ENCODE measurements at places on chromosomes 7 and 10.

GRCh38 chr7:82838314-82838713 is 324.4 kb downstream of the PCLO start:
- DNase-seq: no peak

- no peak for DNase-seq
Measured at GRCh38 chr10:124802313-124802675, 675 bp downstream of the ABRAXAS2 start.

DNA sequence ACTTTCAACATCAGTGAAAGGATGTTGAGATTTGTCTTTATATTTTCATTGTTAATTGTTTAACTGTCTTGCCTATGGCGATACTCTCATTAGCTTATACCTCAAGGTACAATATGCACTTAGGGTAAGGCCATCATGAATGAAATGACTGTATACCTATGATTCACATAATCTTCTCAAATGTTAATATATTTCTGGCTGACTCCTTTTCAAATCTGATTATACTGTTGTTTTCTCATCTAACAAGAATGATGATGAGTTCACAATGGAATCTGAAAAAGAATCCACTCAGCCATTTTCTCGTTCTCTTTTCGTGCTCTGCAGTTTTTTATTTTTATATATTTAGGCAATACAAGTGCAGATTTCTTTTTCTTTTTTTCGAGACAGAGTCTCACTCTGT is 159.1 kb downstream of the ARHGAP12 start:
- no peak for DNase-seq

DNA sequence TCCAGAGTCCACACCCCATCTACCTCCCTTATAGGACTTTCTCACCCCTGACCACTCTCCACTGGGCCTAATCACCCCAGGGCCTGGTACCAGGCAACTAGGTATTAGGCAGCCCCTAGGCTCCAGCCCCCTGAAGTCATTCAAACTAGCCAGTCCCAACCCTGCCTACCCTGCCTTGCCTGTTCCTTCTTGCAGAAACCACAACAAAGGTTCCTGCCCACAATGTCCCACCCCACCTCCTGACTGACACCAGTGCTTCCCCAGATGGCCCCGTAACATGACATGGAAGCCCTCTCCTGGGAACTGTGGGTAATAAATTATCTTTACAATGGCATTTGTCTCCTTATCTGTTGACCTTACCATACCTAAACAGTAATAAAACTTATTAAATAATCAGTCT is 100.6 kb upstream of the PDE1C start:
- no peak for DNase-seq

DNA sequence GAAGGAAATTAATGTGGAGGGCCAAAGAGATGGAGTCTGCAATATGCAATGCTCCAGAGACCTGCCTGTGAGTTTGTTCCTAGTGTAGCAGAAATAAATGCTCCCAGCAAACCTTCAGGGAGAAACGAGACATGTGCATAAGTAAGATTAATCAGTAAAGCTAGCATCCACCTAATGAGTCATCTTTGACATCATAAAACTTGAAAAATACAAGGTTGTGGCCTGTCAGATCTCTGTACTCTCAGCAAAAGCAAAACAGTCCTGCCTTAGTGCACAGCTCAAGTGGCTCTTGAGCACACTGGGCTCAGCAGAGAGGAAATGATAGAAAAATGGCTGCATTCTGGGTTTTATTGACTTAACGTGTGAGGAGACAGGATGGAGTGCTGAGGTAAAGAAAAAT is 32.5 kb upstream of the ERCC6 start:
- no peak for DNase-seq

GRCh38 chr10:62528441-62528840 is 154.3 kb downstream of the ZNF365 start:
- DNase-seq: no peak

DNA sequence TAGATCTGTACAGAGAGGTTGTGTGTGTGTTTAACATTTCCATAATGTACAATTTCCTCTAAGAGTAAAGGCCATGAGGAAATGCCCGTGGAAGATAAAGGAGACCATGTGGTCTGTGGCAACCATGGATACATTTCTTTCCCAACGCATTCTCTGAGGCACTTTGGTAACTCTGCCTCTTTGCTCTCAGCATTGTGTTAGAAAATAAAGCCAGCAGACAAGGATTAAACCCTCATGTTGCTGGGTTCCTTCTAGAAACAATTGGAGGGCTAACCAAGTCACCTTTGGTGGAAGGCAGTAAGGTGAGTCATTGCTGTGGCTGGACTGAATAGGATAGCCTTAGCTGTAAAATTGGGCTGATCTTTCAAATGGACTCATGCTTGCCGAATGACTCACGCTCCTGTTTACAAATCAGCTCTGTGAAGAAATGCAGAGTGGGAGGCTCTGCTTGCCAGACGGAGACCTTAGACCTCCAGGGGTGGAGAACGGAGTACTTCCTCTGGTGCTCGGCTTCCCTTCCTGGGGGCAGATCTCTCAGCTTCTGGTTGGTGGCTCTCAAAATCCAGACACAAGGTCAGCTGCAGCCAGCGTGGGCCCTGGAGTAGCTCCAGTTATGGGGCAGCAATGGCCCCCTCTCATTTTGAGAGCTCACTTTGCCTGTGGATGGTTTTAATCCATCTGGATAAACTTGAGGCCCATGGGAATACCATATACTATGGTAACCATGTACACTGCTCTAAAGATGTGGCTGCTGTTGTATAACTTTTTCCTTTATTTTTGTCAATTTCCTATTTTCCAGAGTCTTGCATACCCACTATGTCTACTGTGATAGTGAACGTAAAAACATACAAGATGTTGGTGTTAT is 137.3 kb downstream of the TCF7L2 start:
- no peak for DNase-seq

GRCh38 chr10:17905491-17905890 is 46.2 kb upstream of the SLC39A12 start:
- no peak for DNase-seq

GRCh38 chr10:116270771-116271592 is 2.0 kb downstream of the GFRA1 start:
- DNase-seq: no peak

DNA sequence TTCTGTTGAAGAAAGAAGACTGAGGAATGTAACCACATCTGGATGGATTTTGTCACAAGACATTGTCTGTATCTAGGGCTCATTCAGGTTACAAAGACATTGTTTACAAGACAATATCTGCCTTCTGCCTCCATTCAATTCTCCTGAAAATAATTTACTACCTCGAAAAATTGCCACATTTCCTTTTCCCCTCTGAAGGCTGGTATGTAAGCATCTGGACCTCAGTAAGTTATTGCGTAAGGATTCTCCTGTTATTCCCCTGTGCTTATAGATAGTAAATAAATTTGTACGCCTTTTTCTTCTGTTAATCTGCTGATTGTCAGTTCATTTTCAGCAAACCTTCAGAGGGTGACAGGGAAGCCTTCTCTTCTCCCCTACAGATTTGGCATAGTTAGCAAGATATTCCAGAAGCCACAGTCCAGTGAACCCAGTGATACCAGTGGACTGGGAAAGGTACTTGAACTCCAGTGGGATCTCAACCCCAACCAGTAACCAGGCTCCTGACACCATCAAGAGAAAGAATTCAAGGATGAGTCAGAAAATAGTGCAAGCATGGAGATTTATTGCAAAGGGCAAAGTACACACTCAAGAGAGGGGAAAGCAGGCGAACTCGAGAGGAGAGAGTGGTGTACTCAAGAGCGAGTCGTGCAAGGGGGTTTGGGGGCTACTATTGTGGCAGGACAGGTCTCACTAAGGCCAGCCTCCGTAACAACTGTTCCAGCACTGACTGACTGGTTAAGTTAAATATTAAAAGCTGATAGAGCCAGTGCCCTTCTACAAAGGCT is 706.9 kb upstream of the GHITM start:
- no peak for DNase-seq

- DNase-seq: no peak
Measured at GRCh38 chr7:30634634-30635201, 40.0 kb downstream of the GARS1 start.

GRCh38 chr7:44403775-44404174 is 78.4 kb upstream of the CAMK2B start:
- DNase-seq: peak; percentile 5

DNA sequence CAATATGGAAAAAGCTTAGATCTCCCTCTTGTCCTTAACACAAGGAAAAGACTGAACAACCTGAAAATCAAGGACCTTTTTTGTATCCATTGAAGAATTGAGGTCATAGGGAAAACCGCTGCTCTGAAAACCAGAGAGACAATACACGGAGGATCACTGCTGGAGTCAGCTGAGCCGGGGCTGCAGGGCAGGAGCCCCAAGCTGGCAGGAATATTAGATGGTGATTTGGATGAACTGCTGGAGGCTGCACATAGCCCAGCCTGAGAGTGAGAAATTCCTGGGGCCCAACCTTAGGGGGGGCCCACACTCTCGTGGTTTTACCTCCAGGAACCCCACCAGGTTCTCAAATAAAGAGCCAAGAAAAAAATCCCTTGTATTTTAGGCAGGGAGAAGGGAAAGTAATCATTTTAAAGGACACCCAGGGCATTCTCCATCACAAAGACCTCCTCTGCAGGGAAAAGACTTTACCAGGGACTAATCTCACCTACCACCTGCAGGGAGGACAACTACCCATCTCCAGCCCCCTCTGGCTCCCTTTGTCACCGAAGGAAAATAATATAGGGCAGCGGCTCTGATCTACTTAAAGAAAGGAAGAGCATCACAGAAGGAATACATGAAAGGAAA is 55.4 kb upstream of the RNF32 start:
- no peak for DNase-seq

DNA sequence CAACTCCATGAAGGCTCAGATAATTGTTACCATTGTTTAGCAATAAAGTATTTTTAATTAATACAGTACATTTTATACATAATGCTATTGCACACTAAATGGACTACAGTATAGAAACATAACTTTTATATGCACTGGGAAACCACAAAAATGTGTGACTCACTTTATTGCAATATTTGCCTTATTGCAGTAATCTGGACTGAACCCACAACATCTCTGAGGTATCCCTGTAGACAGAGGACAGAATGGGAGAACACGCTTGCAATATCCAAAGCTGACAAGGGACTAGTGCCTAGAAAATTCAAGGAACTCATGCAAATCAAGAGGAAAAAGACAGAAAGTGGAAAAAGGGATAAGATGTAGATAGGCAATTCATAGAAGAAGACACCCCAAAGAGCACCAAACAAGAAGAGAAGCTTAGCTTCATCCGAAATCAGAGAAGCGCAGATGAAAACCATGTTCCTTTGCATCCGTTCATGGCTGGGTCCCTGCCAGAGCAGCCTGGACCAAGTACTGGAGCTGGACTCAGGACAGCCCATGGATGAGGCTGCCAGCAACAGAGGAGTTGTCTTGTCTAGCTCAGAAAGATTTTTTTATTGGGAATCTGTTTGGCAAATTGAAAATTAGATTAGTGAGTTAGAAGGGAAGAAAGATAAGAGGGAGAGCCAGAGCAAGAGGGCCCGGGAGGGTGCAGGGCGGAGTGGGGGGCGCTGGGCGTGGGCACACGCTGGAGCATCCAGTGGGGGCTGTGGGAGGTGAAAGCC is 16.0 kb upstream of the GALNTL5 start:
- no peak for DNase-seq

DNA sequence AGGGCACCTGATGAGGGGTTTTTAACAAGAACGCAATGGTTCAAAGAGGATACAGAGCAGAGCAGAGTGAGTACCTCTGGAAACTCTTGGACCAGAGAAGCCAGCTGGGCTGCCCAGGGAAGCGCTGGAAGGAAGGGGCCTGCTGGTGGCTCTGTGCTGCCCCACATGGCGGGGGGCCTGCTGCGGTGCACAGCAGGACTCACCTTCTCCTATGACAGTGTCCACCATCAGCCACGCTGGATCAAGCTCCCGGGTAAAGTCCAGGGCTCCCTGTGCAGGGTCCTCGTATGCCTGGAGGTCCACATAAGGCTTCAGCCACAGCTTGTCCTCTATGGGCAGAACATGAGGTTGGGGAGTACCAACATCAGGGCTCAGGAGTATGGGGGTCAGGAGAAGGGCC is 12.5 kb downstream of the EPHA1 start:
- DNase-seq: no peak

- no peak for DNase-seq
Measured at GRCh38 chr10:128114901-128115300, 11.3 kb downstream of the MKI67 start.

DNA sequence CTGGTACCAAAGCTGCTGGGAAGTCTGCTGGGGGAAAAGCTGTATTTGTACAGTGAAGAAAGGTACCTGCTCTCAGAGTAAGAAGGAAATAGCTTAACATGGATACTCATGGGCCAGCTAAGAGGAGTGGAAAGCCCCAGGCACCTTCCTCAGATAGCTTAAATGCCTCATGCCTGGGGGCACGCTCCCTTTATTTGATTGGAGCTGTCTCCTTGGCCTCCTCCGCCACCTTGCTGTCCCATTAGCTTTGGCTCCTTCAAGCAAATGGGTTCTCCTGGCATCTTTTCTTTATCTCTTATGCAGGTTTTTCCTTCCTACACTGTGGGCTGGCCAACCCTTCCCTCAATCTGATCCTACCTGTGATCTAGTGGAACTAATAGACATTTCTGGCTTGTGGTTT is 318.5 kb downstream of the SH2D4B start:
- no peak for DNase-seq

DNA sequence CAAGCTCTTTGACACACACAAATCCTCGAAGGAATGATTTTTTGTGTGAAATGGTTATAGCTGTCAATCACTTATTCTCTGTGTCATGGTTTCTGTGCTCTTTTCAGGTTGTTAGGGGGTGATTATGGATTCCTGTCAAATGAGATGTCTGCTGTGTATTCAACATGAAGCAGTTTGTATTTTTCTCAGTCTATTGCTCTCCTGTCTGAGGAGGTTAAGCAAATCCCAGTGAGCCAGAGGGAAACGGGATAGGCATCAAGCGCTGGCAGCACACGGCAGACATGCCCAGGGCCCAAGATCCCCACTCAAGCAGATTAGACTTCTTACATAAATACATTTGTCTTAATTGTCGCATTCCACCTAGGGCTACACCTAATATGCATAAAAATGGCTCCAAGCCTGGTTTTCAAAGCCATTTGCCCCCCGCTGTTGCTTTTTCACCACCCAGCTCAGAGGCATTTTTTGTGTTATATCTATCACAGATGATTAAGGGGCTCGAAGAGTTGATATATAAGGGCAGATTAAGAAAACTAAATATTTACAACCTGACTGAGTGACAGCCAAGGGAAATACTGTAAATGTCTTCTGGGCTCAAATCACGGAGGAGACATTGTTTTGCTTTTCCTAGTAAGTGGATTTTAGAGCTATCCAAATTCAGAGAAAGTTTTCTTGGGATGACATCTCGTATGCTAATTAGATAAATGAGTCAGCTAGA is 192.7 kb upstream of the LRGUK start:
- DNase-seq: no peak

GRCh38 chr7:12481722-12482121 is 78.1 kb upstream of the VWDE start:
- DNase-seq: no peak
